ACHN (cell line): ENCODE measurements at places on chromosomes 6 and 20.

GRCh38 chr6:24980507-24981385, 45.0 kb upstream of the RIPOR2 start:
- DNase-seq, result no peak

DNA sequence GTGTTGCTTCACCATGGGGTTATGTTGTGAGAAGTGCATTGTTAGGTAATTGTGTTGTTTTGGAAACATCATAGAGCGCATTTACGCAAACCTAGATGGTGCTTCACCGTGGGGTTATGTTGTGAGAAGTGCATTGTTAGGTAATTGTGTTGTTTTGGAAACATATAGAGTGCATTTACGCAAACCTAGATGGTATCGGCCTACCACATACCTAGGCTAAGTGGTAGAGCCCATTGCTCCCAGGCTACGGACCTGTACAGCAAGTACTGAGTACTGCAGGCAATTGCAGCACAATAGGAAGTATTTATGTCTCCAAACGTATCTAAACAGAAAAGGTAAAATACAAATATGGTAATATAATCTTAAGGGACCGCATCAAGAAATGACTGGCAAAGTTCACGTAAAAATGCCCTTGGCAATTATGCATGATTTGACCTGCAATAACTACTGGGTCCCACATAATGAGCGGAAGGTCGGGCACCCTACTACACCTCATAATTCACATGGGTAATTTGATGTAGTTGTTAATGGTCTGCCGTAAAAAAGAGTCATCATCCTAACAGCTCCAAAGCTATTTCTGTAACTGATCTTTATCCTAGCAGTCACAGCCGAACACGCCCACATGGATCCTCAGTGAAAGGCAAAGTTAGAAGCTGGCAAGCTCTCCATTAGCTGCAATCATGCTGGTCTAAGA, 76.0 kb downstream of the RSPH3 start:
- no peak for DNase-seq

- no peak for DNase-seq
Observed at GRCh38 chr6:90989763-90990162, 402.9 kb upstream of the MAP3K7 start.

GRCh38 chr6:16511723-16512489, 249.4 kb downstream of the ATXN1 start:
- no peak for DNase-seq

- no peak for DNase-seq
Observed at GRCh38 chr6:14210077-14210476, 92.5 kb downstream of the CD83 start.

- no peak for DNase-seq
Observed at GRCh38 chr6:109912952-109913351, 65.2 kb upstream of the GPR6 start.

- DNase-seq, result no peak
Observed at GRCh38 chr6:162337412-162337811, 390.2 kb downstream of the PRKN start.

DNA sequence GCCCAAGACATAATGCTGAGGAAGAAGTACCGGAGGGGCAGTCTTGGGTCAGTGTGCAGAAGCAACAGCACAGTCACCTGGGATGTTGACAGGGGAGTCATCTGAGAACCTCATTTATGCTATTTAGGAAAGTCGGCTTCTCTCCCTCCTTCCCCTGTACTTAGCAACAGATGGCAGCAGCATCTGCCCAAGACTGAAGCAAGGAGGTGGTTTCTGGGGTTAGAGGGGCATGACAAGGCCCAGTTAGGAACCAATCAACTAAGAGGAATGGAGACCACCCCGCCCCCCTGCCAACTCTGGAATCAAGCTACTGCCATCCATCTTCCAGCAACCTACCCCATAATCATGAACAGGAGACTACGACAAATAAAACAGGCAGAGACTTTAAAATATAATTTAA, 21.7 kb downstream of the RIPK1 start:
- no peak for DNase-seq

DNA sequence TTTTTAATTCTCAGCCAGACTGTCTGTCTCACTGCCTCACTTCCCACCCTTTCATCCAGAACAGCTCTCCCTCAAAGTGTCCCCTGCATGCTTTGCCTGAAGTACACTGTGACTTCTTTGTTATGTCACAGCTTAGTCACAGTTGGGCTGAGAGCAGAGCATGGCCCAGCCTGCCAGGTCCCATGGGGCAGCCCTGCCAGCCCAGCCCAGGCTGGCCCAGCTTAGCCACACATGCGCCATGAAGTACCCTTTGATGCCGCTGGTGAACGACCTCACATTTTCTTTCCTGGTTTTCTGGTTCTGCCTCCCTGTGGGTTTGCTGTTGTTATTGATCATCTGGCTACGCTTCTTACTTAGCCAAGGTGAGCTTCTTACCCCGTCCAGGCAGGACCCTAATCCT, at the start of gene ADIG:
Gene ADIG, plus strand, starts transcription at position 185 of the 400 bp plus-strand sequence. Its CDS starts 54 bp downstream, at position 239.
- no peak for DNase-seq

GRCh38 chr20:54227241-54227640, 19.4 kb downstream of the PFDN4 start:
- DNase-seq, result no peak

- no peak for DNase-seq
Observed at GRCh38 chr6:93293872-93294271, 125.5 kb downstream of the EPHA7 start.
